ENCODE measurements at places on chromosomes 5 and 9. TPM values are rescaled to one million over a fixed set of nuclear protein-coding genes. Genes with fewer than 3 reads are reported as not detected.

GRCh38 chr5:165126598-165126997 is 1621.2 kb downstream of the MAT2B start:
- DNase-seq = no peak

GRCh38 chr5:6995115-6995514 is 281.9 kb downstream of the TENT4A start:
- no peak for DNase-seq

DNA sequence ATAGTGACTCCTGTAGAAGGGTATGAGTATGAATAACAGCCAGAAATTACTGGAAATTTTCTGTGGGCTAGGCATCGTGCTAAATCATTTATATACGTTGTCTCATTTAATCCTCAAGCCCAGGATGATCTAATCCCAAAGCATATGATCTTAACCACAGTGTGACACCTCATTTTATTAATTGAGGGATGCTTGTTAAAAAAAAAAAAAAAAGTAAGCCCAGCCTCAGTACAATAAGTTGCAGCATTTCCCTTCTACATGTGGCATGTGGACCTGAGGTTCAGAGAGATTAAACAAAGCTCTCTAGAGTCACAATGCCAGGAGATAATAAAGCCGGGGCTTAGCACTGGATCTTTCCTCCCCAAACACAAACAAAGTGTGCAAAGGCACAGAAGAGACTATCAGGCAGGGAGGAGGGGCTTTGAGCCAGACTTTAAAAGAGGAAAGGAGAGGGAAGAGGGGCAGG is 49.5 kb downstream of the KLF4 start:
- no peak for DNase-seq

DNA sequence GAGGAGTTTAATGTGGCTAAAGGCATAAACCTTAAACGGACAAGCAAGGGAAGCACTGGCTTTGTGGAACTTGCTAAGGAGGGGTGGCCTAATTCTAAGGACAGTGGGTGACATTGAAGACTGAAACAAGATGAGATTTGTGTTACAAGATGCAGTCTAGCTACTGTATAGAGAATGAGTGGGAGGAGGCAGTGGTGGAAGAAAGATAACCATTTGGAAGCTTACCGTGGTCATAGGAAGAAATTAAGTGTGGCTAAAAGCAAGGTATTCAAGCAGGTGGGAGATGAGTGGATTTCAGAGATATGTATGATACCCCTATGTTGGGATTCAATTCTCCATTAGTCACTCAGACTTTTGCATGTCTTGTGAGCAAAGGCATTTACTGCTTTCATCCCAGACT is 4.6 kb downstream of the PAM start:
- DNase-seq = no peak

FCN2 gene
- not detected for total RNA-seq

DNA sequence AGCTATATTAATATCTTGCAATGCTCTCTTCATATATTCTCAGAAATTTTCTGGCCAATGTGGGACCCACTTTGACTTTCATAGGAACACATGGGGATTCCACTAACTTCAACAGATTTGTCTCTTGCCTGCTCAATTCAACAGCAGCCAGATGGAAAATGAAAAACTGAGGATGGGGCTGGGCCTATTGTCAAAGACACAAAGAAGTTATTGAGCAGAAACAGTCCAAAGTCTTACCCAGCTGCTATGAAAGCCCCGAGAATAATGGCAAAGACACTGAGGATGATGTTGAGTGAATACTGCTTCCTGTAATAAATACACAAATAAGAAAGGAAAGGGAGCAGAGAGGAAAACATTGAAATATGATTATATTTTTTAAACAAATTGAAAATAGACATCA is 32.6 kb downstream of the SLC35D2 start:
- DNase-seq = no peak
